Amygdala (tissue), 56 donors: ENCODE measurements at places on chromosomes 2 and 18.

DNA sequence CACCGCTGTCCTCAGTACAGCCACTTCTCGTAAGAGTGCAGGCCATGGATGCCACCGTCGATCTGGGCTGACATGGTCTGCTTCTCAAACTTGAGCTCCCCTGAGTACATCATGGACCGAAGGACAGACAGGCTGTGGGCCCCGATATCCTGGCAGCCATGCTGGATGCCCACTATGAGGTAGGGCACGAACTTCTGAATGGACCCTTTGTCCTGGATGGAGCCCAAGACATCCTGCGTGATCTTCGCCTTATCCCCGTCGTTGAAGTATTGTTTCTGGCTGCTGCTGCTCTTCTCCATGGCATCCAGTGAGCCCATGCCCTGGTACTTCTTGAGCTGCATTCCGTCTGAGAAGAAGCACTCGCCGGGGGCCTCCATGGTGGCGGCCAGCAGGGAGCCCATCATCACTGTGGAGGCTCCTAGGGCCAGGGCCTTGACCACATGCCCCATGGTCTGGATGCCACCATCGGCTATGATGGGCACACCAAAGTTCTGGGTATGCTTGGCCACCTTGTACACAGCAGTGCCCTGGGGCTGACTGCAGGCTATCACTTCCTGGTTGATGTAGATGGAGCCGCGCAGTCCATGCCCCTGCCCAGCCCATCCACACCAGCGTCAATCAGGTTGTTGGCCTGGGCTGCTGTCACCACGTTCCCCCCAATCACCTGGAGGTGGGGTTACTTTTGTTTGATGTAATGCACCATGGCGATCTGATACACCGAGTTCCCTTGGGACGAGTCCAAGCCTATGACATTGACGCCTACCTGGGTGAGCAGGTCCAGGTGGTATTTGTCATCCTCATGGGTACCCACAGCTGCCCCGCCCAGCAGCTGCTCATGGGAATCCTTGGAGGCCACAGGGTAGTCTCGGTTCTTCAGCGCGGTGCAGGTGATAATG is 21.8 kb downstream of the CFLAR start:
- no peak for DNase-seq

DNA sequence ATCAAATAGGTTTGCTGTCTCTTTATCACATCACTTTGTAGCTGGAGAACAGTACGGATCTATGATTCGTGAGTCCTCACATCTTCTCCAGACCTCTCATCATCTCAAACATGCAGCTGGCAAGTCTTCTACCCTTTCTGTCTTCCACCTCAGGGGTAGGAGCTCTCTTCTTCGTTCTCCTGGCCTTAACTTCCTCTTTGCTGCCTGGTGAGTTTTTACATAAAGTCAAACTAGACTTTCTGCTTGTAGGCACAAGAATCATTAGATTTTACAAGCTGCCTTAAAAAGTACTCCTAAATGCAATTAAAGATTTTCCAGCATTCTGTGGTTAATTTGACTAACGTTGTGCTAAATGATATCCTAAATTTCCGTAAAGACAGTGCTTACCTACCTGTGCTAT is 43.7 kb upstream of the TANK start:
- no peak for DNase-seq

DNA sequence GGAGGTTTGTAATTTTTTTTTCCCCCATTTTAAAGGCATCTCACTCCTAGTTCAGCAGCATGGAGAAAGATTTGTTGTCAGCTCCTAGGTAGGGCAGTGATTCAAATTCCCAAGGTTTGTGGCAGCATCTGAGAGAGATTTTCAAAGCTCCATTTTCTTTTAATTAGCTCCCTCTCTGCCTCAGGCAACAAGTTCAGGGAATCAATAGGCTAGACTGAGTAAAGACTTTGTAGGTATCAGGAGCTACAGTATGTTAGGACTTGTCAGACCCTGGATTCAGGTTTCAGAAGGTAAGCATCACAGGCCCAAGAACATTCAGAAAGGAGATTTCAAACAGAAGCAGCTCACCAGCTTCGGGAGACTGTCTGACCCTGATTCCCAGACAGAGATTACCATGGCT is 273.3 kb upstream of the ERBB4 start:
- no peak for DNase-seq

- DNase-seq, result no peak
Observed at GRCh38 chr18:6363216-6363615, 51.5 kb downstream of the L3MBTL4 start.

GRCh38 chr2:54708584-54709335 is 14.7 kb upstream of the EML6 start:
- DNase-seq, result peak; percentile 20
